Activated CD8-positive, alpha-beta T cell treated with anti-CD3 and anti-CD28 coated beads, Interleukin-2, amount 10 ng/mL, durations not matched to agents 7 days and 5 days (primary cell): ENCODE measurements at places on chromosomes 2 and 18. TPM values are rescaled to one million over a fixed set of nuclear protein-coding genes. Genes with fewer than 3 reads are reported as not detected.
A peak's percentile ranks its signal among the peaks of the same experiment; 100 is the strongest.

The EGR4 gene
- total RNA-seq: not detected

The C2orf66 gene
- 0.32 TPM for total RNA-seq

The SLC11A1 gene
- total RNA-seq: 0.21 TPM

The ZNF385B gene
- not detected for total RNA-seq

The LYG2 gene
- total RNA-seq: not detected

The NCKAP5 gene
- total RNA-seq: not detected

The POTEI gene
- total RNA-seq: not detected

The SLC4A3 gene
- total RNA-seq: not detected

The PSMA8 gene
- total RNA-seq: 1.2 TPM

DNA sequence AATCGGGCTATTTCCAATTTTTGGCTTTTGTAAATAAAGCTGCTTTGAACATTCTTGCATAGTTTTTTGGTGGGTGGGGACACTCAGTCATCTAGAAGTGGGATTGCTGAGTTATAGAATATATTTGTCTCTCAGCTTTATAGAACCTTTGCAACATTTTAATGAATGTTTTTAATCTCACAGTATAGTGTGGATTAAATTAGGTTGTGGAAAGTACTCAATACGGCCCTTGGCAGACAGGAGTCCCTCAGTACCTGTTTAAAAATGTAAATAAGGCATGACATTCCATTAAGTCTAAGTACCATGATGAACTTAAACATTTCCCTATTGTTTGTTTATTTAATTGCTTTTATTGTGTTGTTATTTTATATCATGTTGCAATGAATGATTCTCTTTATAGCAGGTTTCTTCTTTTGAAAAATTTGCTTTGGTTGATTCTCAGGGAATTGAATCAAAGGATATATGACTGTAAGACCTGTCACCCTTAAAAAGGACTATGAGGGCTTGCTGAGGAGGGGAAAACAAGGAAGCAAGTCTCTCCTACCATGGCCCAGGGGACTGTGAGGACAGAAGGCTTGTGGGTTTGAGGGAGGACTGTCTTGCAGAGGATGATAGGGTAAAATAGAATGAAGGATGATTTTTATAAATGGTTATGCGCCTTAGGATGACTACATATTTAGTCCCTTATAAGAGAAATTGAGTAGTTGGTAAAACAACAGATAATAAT, 165.1 kb downstream of the RPIA start:
- no peak for DNase-seq

DNA sequence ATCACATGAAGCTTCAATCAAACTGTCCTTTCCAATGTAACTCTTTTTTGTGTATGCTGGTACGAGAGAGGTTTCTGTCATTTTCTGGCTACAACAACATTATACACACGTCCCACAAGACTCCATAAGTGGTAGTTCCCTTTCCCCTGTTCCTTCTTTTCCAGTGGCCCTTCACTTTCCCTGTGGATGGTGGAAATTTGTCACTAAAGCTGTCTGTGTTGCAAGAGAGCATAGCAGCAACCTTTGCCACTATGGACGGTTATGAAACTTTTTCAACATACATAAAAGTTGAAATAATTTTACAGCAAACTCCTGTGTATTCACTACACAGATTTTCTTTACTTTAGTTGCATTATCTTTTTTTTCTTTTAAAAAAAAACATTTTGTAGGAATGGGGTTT, 18.7 kb downstream of the DBI start:
- DNase-seq: no peak

GRCh38 chr2:96768083-96768561, 7.4 kb downstream of the CNNM4 start:
- DNase-seq: no peak

DNA sequence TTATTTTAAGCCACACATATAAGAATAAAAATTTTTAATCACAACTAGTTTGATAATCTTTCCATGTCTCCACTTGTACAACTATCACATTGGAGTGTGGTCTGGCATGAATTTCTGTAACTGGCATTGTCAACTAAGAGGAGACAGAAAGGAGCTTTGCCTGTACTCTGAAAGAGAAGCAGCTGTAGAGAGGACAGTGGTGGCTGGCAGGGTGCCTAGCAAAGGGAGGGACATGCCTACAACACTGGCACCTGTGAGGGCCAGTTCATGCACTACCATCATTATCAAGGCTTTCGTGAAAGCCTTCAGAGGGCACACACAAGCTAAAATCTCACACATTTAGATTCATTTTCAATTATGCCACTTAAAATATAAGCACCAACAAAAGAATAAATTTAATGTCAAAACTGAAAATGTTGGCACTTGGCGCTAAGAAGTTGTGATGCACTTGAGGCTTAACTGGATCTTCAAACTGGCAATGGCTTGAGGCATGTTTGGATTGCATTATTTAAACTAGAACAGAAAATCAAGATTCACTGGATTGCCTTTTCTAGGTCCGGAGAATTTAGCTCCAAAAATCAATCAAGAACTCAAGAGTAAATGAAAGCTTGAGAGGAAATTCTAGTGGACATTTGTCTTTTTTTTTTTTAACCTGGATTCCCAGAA, 238.6 kb downstream of the ZNF385B start:
- DNase-seq: no peak

- no peak for DNase-seq
Measured at GRCh38 chr18:78123144-78123909, 856.3 kb upstream of the SALL3 start.

- DNase-seq: no peak
Measured at GRCh38 chr18:64082054-64082453, 66.8 kb downstream of the LINC00305 start.

DNA sequence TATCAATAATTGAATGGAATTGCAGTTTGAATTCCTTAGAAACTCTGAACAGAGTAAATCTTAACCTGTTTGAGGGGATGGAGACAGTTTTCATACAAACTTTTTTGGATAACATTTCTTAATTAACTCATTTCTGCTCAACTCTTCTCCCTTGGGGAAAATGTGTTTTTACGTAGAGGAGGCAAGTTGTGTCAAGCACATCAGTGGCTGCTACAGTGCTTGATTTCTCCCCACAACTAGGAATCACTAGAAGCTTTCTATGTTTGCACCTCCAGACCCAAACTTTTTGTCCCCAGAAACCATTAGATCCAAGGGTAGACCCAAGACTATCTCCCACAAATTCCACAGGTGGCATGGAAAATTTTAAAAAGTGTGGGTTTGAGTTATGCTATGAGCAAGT, 658.9 kb upstream of the FSHR start:
- DNase-seq: no peak

GRCh38 chr2:205405194-205405593, 277.1 kb upstream of the NRP2 start:
- no peak for DNase-seq

DNA sequence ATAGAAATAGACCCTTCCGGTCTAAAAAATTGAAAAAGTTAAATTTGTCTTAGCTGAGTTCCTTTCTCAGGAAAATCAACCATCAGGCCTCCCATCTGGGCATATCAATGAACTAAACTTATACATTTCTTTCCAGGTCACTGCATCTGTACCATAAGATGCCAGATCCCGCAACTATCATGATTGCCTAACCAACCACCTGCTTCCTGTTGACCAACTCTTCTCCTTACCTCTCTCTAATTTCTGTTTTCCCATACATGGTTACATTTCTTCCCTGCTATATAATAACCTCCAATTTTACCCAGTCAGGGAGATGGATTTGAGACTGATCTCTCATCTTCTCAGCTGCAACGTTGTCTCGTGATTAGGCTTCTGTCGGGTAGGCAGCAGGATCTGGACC, 228.7 kb downstream of the FSIP2 start:
- no peak for DNase-seq

GRCh38 chr2:8445580-8445979, 236.3 kb upstream of the ID2 start:
- no peak for DNase-seq

GRCh38 chr2:6930923-6931647, 13.9 kb downstream of the RNF144A start:
- no peak for DNase-seq

DNA sequence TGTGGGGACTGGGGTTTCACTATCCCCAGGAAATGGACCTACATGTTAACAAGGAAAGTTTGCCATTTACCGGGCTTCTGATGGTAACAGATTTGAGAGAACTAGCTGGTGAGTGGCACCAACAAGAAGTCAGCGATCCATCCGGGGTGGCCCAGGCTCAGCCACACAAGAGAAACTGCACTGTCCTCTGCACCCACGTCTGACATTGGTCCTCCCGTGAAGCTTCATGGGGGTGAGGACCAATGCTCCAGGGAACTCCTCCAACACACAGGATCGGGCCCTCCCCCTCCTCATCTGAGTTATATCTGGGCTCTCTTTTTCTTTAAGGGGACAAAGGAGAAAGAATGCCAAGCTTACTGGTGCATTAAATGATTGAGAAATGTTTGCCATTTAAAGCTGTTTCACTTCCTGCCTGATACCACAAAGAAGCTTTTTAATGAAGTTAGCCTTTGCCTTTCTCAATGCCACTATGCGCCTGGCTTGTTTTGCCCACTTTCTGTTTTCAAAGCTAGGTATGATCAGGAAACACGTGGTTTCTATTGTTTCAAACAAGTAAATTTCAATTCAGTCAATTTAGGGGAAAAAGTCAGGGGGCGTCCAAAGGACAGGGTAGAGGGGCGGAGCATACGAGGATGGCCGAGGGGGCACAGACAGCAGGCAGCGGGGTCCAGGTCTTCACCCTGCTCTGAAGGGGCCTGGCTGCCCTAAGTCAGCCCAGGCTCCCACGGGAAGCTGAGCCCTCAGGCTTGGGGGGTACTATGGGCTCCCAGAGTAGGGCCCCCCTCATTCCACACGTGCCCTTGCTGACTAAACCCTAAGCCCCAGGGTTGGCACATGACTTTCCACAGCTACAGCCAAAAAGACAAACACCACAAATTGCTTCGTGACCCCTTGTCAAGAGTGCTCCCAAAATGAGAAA, 204.0 kb upstream of the ID2 start:
- DNase-seq: peak; percentile 65

GRCh38 chr2:172680436-172681068, 55.1 kb upstream of the RAPGEF4 start:
- DNase-seq: no peak

DNA sequence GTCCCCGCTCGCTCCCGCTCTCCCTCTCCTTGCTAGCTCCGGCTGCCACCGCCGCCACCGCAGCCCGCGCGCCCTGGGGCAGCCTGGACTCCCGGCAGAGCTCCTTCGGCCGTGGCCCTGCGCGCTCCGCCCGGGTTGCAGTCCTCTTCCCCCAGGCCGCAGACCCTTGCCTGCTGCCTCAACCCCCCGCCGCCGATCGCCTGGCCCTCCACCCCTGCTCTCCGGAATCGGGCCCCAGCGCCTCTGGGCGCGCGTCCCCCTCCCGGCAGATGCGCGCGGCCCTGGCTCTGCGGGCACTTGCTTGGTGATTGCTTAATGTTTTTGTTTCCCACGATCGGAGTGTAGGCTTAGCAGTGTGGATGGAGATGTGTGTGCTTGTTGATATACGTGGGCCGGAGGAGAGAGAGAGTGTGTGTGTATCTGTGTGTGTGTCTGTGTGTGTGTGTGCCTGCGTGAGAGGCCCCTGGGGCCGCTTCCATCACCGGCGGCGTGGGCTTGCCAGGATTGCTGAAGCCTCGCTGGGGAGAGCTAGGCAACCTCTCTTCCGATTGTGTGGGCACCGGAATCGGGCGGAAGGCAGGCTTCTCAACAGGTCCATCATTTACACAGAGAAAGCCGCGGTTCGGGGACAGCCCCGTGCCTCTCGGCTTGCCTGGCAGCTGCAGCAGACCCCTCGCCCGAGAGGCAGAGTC, 877 bp downstream of the INHBB start:
- DNase-seq: peak; percentile 25

DNA sequence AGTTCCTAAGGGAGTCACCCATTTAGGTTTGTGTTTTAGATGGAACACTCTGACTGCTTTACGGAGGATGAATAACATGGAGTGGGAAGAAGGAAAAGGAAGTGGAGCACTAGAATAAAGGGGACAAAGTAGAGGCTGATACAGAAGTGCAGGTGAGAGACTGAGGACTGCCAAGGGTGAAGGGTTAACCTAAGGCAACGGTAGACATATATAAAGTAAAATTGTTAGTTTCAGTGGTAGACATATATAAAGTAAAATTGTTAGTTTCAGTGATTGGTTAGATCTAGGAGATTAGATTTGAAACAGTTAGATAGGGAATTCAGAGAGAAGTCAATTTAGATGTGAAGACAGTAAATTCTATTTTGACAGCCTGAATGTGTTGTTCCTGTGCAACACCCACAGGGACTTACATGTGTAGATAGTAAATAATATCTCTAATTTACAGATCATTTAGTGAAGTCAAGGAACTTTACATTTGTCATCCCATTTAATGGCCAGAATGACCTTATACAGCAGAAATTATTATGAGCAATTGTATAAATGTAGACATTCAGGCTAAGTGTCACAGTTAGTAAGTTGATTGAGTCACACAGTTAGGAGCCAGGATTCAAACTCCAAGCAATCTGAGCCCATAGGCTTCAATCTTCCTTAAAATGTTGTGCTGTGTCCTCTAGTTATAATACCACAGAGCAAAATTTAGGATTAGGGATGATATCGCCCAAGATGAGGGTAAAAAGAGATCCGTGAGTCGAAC, 270.8 kb upstream of the UBE2E3 start:
- no peak for DNase-seq
